ENCODE measurements at places on chromosomes 13 and 19. TPM values are rescaled to one million over a fixed set of nuclear protein-coding genes. Genes with fewer than 3 reads are reported as not detected.

DNA sequence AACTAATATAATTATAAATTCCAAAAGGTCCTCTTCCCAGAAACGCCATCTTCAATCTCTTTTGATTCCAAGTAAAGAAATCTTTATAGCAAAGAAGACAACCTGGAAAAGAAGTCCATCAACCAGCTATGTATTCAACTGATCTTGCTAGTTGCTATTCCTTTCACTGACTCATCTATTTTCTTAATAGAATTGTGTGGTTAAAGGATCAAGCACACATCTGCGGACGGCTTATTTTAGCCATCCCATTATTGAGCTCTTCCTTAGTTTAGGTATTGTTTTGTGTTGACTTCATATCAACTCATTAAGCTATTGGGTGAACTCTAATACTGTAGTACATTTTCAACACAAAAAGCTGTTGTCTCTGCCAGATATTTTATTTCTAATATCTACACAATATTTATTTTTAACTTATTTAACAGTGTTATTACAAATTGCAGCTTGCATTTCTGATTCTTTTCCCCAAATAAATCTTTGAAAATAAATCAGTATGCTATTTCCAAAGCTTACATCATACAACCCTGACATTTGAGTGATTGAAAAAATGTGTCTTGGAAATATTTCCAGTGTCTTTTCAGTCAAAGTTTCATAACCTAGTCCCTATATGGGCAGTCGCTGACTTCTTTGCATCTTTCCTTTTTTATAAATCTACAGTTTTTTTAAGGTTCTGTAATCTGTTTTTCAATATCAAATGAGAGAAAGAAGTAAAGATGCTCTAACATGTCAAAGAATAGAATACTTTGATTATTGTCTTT, 158.8 kb upstream of the SPRY2 start:
- no peak for DNase-seq

- no peak for DNase-seq
These were observed 3.7 kb downstream of the TINCR start for GRCh38 chr19:5563935-5564612.

DNA sequence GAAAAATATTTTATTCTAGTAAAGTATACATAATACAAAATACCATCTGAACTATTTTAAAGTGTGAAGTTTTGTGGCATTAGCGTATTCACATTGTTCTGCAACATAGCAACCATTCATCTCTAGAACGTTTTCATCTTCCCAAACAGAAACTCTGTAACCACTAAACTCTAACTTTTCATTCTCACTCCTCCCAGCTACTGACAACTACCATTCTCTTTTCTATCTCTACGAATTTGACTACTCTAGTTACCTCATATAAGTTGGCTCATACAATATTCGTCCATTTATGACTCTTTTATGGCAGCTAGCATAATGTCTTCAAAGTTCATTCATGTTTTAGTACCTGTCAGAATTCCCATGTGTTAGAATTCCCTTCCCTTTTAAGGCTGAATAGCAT, 150.5 kb upstream of the MIR17HG start:
- no peak for DNase-seq

DNA sequence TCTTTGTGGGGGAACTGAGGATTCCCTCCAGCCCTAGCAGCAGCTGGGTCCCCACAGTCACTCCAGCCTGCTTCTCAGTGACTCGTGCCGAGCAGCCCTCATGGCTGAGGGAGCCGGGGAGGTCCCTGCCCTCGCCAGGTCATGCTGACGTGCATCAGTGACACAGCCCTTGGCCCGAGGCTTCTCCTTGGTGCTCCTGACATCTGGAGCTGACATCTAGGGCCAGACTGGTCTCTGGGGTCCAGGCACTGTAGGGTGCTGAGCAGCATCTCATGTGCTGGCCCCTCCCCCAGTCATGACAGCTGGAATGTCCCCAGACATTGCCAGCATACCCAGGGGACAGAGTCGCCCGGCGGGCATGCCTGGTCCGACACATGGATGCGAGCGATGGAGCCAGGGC, 14.4 kb downstream of the COMP start:
- DNase-seq = no peak

CFAP97D2 gene
- total RNA-seq = 0.08 TPM

TNNT1 gene
- total RNA-seq = 3.4 TPM

ZFP30 gene
- total RNA-seq = 8.7 TPM

SYNGR4 gene
- total RNA-seq = not detected

All from SJSA1 (cell line).